Stimulated activated CD8-positive, alpha-beta memory T cell treated with anti-CD3 and anti-CD28 coated beads, Interleukin-7, amount 100 ng/mL, for 24 hours (primary cell): ENCODE measurements at places on chromosomes 6 and 20.

- DNase-seq = no peak
Measured at GRCh38 chr20:37529214-37529967, 1.7 kb upstream of the BLCAP start.

GRCh38 chr6:92364948-92365541 is 1054.3 kb downstream of the EPHA7 start:
- no peak for DNase-seq

GRCh38 chr6:5270093-5270680 is 8.9 kb downstream of the FARS2 start:
- DNase-seq = no peak

DNA sequence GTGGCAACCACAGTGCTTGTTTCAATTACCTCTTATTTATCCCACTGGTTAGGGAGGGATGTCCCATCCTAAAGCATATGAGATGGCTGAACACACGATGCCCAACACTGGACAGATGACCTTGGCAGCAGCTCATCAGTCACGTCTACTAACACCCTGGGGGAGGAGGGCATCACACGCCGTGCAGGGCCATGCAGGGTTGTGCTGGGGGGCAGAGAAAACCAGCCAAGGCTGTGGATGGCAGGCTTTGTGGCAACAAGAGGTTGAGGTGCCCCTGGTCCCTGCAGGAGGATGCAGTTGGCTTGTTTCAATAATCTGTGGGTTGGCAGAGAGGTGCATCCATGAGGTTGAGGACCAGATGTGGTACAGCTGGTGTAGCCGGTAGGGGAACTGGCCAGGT is 293.7 kb upstream of the SULF2 start:
- no peak for DNase-seq

- DNase-seq = no peak
Measured at GRCh38 chr6:143221698-143222097, 161.0 kb downstream of the AIG1 start.

- DNase-seq = no peak
Measured at GRCh38 chr6:151059612-151060095, 180.1 kb upstream of the AKAP12 start.

GRCh38 chr6:16850681-16851026 is 89.4 kb upstream of the ATXN1 start:
- DNase-seq = no peak

- no peak for DNase-seq
Measured at GRCh38 chr20:33787253-33787891, 23.8 kb upstream of the CHMP4B start.

GRCh38 chr6:75246386-75246785 is 2.8 kb upstream of the COX7A2 start:
- DNase-seq = no peak

GRCh38 chr6:148967541-148967956 is 220.7 kb downstream of the UST start:
- DNase-seq = no peak

DNA sequence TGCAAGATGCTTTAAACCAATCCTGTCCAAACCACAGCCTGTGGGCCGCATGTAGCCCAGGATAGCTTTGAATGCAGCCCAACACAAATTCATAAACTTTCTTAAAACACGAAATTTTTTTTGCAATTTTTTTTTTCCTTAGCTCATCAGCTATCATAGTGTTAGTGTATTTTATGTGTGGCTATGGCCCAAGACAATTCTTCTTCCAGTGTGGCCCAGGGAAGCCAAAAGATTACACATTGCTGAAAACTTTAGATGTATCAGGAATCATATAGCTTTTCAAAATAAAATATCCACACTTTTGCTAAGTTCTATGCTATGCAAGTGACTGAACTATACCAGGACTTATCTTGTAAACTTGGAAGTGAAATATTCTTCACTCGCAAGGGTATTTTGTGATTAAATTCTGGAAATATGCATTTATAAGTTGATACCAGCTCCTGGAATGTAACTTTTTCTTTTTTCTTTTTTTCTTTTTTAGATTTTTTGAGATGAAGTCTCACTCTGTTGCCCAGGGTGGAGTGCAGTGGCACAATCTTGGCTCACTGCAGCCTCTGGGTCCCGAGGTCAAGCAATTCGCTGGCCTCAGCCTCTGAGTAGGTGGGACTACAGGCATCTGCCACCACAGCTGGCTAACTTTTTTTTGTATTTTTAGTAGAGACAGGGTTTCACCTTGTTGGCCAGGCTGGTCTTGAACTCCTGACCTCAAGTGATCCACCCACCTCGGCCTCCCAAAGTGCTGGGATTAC is 49.8 kb downstream of the MTHFD1L start:
- DNase-seq = no peak

- DNase-seq = no peak
Measured at GRCh38 chr6:7727946-7728854, 2.3 kb downstream of the BMP6 start.

- no peak for DNase-seq
Measured at GRCh38 chr6:35139924-35140638, 1.1 kb downstream of the TCP11 start.

GRCh38 chr6:126380072-126380583 is 40.2 kb downstream of the CENPW start:
- no peak for DNase-seq

DNA sequence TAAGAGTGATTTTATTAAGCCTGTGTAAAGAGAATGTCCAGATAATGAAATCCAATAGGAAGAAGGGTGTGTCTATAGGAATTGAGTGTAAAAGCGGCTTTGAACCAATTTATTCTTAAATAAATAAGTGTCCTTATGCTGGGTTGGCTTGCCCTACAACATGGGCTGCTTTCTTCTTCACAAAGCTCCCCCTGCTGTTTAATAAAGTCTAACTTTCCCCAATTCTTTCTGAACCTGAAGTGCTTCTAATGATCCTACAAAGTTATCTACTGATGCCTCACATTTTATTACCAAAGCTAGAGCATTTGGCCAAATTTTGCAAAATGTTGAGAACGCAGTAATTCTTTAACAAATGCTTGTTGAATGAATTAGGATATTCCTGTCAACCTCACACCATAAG is 36.3 kb upstream of the SIRT5 start:
- no peak for DNase-seq

DNA sequence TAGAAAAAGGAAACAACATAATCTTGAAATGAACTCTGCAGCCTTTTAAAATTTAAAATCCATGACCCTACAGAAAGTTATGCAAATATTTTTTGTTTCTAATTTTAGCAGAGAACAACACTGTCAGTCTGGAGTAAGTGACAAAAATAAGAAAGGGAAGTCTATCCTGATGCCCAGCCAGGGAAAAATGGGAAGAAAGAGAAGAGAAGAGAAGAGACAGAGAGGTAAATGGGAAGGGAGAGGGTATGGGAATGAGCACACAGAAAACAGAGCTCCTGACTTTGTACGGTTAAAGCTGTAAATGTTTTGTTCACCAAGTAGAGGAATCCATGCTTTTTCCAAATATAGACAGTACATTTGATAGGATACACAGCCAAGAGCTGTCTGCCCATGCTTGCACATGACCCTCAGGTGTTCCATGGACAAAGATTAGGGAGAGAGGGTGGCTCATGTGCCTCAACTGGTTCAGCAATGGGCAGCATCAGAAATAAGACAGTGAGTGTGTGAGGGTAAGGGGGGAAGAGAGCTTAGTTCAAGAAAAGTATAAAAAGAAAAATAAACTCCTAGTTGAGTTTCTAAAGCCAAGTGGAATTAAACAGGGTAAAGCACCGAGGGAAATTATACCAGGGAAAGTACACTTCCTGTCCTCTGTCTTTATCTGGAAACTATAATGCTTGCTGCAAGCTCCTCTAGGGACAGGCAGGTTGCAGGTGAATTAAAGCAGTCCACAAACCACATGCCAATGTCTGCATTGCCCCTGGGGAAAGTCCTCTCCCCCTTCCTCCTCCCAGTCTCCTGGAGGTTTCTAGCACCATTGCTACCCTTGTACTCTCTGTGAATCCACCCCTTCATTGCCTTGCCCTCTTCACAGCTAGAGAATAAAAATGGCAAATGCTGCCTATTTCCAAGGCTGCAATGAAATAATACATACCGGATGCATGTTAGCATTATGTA is 30.0 kb downstream of the MAP3K5 start:
- DNase-seq = no peak

- DNase-seq = no peak
Measured at GRCh38 chr6:147141711-147142308, 62.4 kb upstream of the STXBP5 start.

- DNase-seq = no peak
Measured at GRCh38 chr6:7114744-7115458, 7.1 kb downstream of the RREB1 start.

DNA sequence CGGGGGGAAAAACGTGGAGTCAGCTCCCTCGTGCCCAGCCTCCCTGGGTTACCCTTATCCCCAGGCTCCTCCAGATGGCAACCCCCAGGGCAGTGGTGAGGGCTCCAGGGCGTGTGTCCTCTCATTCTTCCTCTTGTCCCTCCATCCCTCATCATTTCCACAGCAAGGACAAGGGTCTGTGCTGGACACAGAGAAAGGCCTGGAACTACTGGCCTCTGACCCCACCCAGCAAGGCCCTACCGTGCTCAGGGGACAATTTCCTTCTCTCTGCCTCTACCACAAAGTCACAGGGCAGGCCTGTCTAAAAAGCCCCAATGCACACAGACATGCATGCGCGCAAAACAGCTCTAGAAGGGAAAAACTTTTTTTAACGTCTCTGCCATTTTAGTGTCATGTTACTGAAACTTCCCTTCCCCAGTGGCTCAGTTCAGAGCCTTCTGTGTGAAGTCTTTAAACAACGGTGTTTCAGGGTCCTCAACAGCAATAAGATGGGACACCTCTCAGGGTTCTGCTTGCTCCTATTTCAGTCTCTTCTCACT is 1.1 kb upstream of the SLC35B2 start:
- DNase-seq = no peak

- DNase-seq = no peak
Measured at GRCh38 chr6:98041921-98042320, 758.9 kb upstream of the MMS22L start.

DNA sequence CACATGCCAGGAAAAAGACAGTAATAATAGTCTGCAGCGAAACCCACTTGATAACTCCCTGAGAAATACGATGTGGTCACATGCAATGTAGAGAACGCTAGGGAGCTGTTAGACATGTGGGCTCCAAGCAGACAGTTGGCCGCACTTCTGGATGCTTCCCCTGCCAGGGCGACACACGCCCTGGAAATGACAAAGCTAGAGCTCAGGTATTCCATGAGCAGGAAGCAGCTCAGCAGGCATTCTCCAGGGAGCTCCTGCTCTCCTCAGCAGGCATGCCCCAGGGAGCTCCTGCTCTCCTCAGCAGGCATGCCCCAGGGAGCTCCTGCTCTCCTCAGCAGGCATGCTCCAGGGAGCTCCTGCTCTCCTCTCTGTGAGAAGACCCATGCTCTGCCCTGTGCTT is 52.4 kb upstream of the NXT1 start:
- DNase-seq = no peak

DNA sequence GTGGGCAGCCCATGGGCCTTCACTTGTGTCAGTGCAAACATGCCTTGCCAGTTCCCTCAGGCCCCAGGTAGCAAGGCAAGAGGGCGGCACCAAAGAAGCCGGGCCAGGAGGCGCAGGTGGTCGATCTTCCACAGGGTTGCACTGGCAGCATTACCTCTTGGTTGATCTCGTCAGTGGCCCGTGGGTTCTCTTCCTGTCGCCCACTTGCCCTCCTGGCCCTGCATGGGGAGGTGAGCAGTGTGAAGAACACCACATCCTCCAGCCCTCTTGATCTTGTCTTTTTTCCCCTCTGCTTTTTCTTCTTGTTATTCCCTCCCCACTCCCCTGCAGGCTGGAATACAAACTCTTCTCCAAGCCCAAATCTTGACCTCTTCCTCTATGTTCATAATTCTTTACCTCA is 3.0 kb upstream of the CST11 start:
- no peak for DNase-seq

GRCh38 chr6:166940643-166941068 is 15.7 kb downstream of the RNASET2 start:
- DNase-seq = no peak

DNA sequence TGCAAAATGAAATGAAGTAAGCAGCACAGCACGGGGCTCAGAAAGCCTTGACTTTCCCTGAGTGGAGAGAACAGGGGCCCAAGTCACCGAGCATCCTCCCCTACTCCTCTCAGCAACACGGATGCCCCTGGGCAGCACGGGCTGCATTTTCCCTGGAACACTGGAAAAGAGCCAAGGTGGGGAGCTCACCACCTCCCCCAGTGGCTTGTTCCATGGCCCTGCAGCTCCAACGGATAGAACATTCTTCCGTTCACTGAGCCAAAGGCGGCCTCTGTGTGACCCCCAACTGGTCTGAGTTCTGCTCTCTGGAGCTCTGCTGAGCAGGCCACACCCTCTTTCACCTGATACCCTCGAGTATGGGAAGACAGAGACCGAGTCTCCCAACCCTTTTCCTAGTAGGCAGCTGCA is 20.8 kb upstream of the EMILIN3 start:
- no peak for DNase-seq

- no peak for DNase-seq
Measured at GRCh38 chr6:67265996-67266921, 1368.8 kb upstream of the ADGRB3 start.

DNA sequence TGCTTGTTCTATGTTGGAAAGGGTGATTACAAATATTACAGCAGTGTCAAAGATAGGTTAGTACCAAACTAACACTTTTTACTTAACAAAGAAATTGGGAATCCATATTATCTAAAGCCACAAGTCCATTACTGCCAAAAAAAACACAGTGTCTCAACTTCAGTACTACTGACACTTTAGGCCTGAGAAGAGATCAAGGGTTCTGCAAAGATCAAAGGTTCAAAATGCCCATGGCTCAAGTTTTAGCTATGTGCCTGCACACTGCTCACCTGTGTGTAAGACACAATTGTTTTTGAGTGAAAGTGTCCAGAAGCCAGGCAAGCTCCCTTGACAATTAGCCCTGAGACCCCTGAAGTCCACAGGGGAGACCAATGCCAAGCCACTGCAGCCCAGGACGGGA is 132.6 kb downstream of the ZMYND8 start:
- DNase-seq = no peak

- no peak for DNase-seq
Measured at GRCh38 chr6:157898169-157898568, 75.1 kb downstream of the SNX9 start.

GRCh38 chr6:2745246-2745645 is 5.5 kb downstream of the MYLK4 start:
- DNase-seq = no peak

- DNase-seq = no peak
Measured at GRCh38 chr20:2023151-2023550, 29.3 kb upstream of the PDYN start.

- DNase-seq = no peak
Measured at GRCh38 chr6:139545206-139546105, 171.0 kb upstream of the CITED2 start.

DNA sequence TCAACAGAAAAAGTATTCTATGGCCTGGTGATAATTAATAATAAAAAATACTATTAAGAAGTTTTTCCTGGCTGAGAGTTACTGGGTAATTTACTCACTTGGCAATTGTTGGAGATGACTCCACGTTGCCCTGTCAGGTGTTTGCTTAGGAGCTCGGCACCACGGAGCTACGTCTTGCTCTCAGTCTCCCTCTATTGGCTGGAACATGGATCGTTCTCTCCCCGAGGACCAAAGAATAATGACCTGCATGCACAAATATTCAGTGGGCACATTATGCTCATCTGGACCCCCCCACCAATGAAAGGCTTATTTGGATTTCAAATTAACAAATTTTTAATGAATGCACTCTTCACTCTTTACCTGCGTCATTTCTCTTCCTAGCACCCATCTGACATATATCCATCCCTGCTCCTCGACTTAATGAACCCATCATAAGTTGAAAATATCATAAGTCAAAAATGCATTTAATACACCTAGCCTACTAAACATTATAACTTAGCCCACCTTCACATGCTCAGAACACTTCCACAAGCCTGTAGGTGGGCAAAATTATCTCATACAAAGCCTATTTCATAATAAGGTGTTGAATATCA is 71.0 kb upstream of the CD83 start:
- no peak for DNase-seq
